ENCODE measurements at places on chromosomes 2 and 18.

GRCh38 chr18:60975420-60975819, 357.8 kb upstream of the CDH20 start:
- no peak for DNase-seq

DNA sequence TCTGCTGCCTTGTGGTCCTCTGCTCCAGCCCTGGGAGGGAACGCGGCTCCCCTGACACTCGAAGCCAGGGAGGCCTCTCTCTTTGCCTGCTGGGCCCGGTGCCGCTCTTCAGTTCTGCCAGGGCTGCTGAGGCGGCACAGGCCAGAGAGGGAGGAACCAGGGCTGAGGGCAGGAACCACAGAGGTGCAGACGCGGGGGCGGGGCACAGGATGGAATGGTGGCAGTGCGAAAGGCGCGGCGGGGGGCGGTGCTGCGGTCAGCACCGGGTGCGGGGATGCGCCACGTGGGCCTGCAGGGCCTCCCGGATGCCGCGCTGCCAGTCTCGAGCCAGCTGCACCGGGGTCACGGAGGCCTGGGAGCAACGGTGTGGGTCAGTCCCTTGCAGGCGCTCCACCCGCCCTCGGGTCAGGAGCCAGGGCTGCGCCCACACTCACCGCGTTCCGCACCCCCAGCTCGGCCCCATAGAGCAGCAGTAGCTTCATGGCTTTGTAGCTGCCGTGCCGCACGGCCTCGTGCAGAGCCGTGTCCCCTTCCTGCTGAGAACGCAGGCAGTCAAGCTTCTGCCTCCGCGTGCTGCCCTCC, 4.4 kb downstream of the ANKRD23 start:
- DNase-seq = peak; percentile 57

- DNase-seq = no peak
These were observed 82.7 kb upstream of the POMC start for GRCh38 chr2:25251071-25251421.

DNA sequence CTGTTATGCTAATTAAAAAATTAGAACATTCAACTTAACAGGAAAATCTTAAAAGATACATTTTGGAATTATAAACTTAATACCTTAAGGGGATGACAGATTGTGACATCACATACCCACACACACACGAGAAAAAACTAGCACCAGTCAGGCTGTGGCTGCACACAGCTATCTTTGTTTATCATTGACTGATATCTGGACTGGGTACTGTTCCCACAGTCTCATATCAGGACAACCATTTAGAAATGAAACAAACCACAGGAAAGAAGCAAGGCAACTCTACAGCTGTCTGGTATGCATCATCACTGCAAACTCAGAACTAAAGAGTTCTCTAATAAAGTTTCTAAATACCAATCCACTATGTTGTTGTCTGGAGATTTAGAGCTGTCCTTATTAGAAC, 210.9 kb upstream of the SMAD7 start:
- no peak for DNase-seq

- no peak for DNase-seq
These were observed 424.5 kb upstream of the SPRED2 start for GRCh38 chr2:65856928-65857327.

GRCh38 chr2:185835974-185836373, 97.4 kb downstream of the FSIP2 start:
- no peak for DNase-seq

DNA sequence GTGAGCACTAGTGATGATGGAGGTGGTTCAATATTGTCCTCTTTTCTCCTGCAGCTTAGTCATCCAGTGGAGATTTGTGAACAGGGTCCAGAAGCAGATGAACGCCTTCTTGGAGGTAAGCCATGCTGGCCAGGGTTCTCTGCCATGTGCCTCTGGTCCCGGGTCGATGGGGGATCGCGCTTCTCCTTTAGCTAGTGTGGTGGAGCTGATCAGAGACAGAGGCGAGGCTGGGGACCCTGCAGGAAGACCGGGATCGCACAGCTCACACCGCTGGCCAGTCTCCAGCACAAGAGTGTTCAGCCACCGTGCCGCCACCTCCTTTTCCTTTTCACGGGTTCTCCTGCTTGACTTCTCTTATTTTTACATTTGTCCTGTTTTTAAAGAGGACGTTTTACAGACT, 243.4 kb downstream of the ALPK2 start:
- DNase-seq = no peak

DNA sequence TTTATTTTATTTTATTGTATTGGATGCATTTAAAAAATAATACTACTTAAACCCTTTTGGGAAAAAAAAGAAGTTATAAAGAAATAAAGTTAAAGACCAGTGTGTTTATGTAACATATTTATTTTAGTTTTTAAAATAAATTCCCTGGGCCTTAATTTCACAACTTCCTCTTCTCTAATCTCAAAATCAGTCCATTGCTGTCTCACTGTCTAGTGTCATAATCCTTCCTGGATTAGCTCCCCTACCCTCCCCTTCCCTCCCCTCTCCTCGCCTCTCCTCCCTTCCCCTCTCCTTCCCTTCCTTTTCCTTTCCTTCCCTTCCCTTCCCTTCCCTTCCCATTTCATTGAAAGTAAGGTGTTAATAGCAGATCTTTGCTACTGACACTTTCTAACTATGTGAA, 40.3 kb upstream of the ZEB2 start:
- DNase-seq = no peak

DNA sequence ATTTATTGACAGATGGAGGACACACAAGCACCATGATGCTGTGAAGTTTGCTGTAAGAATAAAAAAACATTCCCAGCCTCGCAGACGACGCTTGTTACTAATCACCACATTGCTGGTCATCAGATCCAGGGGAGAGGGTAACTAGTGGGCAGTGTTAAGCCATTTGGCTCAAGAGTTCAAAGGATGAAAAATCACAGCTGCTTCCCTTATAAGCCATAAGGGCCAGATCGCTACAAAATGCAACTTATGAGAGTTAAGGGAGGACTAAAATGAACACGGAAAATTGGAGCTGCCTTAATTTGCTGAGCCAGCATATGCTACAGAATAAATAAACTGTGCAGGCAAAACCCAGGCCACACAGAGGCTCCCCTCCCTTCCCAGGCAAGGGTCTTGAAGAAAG, 522.6 kb downstream of the TDRD15 start:
- DNase-seq = no peak

DNA sequence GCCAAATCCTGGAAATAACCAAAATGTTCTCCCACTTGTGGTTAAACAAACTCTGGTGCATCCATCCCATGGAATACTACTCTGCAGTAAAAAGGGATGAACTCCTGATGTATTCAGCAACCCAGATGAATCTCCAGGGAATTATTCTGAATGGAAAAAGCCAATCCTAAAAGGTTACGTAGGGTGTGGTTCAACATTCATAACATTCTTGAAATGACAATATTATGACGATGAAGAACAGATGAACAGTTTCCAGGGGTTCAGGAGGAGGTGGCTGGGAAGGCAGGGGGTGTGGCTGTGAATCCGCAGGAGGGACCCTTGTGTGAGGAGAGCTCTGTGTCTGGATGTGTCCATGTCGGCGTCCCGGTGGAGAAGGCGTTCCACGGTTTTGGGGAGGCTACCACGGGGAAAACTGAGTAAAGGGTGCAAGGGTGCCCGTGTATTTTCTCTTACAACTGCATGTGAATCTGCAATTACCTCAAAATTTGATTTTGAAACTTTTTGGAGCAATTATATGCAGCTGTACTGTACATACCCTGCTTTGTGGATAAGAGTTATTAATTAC, 47.3 kb downstream of the KCNG2 start:
- no peak for DNase-seq

GRCh38 chr18:31057051-31057450, 14.5 kb upstream of the DSC3 start:
- no peak for DNase-seq

DNA sequence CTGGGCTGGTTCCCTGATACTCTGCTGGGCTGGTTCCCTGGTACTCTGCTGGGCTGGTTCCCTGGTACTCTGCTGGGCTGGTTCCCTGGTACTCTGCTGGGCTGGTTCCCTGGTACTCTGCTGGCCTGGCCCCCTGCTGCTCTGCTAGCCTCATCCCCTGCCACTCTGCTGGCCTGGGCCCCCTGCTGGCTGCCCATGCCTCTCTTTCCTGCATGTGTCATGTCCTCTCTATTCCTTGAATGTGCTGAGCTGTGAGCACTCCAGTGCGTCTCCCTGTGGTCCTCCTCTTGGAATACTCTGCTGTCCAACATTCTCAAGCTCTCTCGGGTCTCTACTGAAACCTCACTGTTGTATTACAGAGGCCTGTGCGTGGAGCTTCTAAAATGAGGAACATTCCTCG, 216.3 kb downstream of the RNF144A start:
- DNase-seq = no peak

GRCh38 chr18:54086863-54087262, 137.6 kb downstream of the MBD2 start:
- DNase-seq = no peak

GRCh38 chr18:64886995-64887394, 738.1 kb upstream of the LINC00305 start:
- DNase-seq = no peak

- no peak for DNase-seq
These were observed 7.9 kb upstream of the CCBE1 start for GRCh38 chr18:59705145-59705544.

DNA sequence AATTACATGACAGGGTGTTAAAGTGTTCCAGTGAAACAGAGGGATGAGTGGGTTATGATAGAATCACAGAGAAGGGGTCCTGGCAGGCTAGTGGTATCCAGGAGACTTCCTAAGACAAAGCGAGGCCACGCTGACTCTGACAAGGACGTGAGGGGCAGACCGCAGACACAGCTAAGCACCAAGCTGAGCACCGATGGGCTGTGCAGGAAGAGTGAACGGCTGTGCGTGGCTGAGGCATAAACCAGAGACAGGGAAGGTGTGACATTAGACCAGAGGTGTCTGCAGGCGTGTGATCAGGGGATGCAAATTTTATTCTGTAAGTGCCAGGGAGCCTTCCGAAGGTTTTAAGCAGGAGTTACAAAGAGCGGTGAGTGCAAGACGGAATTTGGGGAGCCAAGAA, 69.9 kb downstream of the PRELID3A start:
- DNase-seq = no peak

- no peak for DNase-seq
These were observed 74.8 kb upstream of the FRZB start for GRCh38 chr2:182941121-182941722.

DNA sequence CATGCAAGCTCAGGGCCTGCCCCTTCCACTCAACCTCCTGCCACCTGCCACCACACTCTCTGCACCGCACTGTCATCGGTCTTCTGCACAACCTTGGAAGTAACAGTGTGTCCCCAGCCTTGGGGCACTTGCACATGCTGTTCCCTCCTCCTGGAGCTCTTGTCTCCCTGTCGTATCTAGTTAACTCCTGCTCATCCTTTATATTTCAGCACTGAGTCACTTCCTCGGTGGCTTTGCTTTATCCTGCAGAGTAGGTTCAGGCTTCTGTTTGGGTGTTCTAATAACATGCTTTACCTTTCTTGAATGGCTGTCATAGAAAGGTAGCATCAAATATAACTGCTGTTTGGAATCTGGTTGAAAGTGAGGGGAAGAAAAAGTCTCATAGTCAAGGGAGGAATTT, 25.3 kb downstream of the PAX8 start:
- DNase-seq = no peak

GRCh38 chr2:95760806-95761525, 169.2 kb downstream of the TRIM43 start:
- DNase-seq = no peak

- no peak for DNase-seq
These were observed 104.5 kb upstream of the TAF1B start for GRCh38 chr2:9738535-9739496.

DNA sequence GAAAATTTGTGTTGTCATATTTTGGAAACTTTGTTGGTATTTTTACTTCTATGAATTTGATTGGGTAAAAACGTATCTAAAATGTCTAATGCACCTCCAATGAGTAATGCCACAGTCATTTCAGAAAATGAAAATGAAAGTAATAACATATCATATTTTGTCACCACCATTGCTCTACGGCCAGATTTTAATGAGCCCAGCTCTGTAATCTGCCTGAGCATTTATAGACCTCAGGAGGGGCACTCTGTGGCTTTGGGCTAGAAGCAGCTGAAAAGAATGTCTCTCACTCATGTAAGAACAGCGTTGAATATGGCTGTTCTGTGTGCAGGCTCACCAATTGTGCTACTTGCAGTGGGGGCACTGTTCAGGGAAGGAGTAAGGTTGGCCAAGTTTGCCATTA, 32.7 kb upstream of the ABCA12 start:
- DNase-seq = no peak

GRCh38 chr2:42071791-42072190, 24.0 kb downstream of the PKDCC start:
- DNase-seq = no peak

GRCh38 chr2:217599906-217600305, 402.9 kb downstream of the TNS1 start:
- no peak for DNase-seq

DNA sequence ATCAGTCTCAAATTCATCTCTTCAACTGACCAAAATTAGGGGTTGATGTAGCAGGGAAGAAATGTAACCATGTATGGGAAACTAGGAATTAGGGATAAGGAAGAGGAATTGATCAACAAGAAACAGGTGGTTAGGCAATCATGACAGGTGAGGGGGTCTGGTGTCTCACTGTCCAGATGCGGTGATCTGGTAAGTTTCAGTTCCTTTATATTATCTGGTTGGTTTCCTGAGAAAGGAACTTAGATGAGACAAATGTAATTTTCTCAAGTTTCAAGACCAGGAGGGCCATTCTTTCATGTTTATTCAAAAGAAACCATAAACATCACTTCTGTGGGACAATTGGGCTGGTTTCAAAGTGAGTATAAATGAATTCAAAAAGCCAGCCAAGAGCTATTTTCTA, 306.2 kb upstream of the KCNJ3 start:
- no peak for DNase-seq

- DNase-seq = no peak
These were observed 35.3 kb upstream of the PDCL3 start for GRCh38 chr2:100527440-100528015.

- DNase-seq = no peak
These were observed 76.8 kb downstream of the MAPRE2 start for GRCh38 chr18:35117951-35118411.

DNA sequence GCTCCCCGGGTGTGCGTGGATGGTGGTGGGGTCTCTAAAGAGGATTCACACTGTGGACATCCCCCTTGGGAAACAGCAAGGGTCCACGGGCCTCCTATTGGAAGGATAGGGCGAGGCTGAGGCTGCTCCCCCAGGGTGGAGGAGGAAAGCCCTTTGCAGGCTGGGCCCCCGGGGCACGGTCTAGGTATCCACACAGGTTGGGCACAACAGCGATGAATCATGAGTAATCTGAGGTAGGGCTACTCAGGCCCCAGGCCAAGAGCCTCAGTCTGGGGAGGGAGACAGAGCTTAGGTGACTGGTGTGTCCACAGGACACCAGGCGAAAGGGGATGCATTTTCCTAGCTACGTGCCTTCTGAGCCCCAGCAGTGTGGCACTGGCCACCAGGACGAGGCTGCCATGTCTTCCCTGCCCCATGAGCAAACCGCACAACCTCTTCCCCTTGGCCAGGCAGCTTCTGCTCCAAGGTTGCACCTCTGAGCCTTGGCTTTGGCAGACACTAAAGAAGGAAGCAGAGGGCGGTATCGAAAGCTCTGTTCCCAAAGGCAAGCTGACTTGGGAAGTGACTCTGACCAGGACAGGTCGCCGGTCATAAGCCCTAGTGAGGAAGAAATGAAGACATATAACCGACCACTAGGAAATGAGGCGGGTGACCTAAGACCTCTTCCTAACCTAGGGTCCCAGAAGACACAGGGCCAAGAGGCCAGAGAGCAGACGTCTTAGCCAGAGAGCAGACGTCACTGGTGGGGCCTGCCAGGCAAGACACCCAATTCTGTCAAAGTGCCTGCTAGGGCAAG, 14.6 kb upstream of the SEMA4C start:
- DNase-seq = no peak

- DNase-seq = no peak
These were observed 999 bp downstream of the INSIG2 start for GRCh38 chr2:118089139-118089800.
